Melanocyte of skin (primary cell): ENCODE measurements at places on chromosomes 5 and 9. TPM values are rescaled to one million over a fixed set of nuclear protein-coding genes. Genes with fewer than 3 reads are reported as not detected.

LHX3 gene
- not detected in 2 replicates for total RNA-seq

AFAP1L1 gene
- total RNA-seq, result 15.0 and 21.0 TPM in 2 replicates

NEUROG1 gene
- not detected in 2 replicates for total RNA-seq

OGN gene
- total RNA-seq, result under 0.01 TPM in 1 of 2 replicates, not detected in the other

CCL21 gene
- not detected in 2 replicates for total RNA-seq
